ENCODE measurements at places on chromosomes 2 and 18. TPM values are rescaled to one million over a fixed set of nuclear protein-coding genes. Genes with fewer than 3 reads are reported as not detected.
A peak's percentile ranks its signal among the peaks of the same experiment; 100 is the strongest.

GAREM1 gene
- 7.4 TPM for total RNA-seq

DNA sequence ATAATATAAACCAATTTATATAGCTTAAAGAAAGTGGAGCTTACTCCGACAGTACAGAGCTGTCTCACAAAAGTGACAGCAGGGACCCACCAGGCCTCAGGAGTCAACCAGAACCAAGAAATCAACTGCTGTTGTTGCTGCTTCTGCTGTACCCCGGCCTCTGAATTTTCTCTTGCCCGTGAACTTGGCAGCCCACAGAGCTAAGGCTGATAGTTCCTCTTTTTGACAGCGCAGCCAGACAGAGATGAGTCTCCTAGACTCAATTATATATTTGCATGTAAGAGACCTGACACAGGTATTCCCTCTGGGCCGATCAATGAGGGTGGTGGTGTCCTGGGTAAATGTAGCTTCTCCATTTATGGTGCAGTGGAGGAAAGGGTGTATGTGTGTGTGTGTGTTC is 109.4 kb downstream of the KCTD1 start:
- DNase-seq, result no peak

- DNase-seq, result no peak
Measured at GRCh38 chr2:41717839-41718238, 330.0 kb upstream of the PKDCC start.

GRCh38 chr2:50865235-50865634 is 166.7 kb downstream of the NRXN1 start:
- peak; percentile 61 for DNase-seq

GRCh38 chr2:62344472-62344871 is 148.6 kb downstream of the B3GNT2 start:
- DNase-seq, result no peak

KIDINS220 gene
- 70.0 TPM for total RNA-seq

ZEB2 gene
- 114 TPM for total RNA-seq

GRCh38 chr2:208541461-208541988 is 134.9 kb downstream of the PTH2R start:
- no peak for DNase-seq

DNA sequence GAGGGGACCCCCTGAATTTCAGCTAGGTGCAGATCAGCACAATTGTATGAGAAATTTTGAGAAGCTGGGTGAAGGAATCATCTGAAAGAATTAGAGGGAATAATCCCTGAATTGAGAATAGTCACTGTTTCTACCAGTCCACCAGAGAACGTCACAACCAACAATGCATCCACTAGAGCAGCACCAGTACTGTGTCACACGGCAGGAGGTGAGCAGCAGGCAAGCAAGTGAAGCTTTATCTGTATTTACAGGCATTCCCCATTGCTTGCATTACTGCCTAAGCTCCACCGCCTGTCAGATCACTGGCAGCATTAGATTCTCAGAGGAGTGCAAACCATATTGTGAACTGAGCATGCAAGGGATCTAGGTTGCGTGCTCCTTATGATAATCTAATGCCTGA is 40.7 kb downstream of the GDF7 start:
- DNase-seq, result no peak

GRCh38 chr18:59624369-59624765 is 72.9 kb downstream of the CCBE1 start:
- DNase-seq, result no peak

DNA sequence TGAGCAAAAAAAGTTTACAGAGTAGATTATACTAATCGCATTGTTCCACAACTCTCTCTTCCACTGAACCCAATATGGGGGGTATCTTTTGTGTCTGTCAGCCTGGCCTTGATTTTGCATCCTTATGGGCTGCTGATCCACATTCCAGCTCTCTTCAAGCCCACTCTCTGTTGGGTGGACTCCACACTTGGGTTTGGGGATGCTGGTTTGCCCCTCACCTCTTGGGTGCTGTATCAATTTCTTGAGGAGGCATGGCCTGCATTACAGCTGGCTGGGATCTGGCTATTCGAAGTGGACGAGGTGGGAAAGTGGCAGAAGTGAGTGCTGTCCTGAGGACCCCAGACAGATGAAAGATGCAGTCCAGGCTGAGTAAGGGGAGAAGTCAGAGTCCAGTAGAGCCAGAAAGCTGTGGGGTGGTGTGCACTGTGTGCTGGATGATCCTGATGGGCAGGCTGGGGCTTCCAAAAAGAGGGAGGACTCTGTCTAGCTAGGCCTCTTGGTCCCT is 141.4 kb downstream of the CAPN13 start:
- DNase-seq, result no peak

DNA sequence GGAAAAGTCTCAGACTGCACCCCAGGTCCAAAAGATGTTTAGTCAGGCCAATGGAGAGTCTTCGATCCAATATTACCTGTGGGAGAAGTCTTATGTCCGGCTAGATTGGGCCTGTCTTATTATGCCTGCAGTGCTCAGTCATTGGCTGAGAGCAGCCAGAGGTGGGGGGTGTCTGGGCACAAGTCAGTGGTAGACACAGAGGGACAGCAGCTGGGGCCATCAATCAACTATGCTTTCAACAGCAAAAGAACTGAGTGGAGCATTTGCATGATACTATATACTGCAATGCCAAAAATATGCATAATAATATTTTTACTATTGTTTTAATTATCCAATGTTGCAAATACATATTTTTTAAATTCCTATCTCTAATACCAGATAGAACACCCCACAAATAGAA is 298.6 kb upstream of the CDH20 start:
- peak; percentile 57 for DNase-seq

DNA sequence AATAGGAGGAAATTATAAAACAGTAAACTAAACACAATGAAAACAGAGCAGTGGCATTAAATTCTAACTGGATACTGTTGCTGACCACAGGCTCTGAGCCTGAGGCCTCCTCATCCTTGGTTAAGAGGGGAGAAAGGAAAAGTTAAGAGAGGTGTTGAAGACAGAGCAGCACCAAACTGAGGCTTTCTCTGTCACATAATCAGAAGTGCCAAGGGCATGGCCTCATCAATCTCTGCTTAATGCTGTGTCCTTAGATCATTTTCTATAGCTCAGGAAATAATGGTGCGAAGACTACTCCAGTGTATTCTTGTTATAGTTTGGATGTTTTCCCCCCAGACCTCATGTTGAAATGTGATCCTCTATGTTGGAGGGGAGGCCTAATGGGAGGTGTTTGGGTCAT is 160.9 kb upstream of the SLC1A4 start:
- DNase-seq, result no peak

PKDCC gene
- 147 TPM for total RNA-seq

DNA sequence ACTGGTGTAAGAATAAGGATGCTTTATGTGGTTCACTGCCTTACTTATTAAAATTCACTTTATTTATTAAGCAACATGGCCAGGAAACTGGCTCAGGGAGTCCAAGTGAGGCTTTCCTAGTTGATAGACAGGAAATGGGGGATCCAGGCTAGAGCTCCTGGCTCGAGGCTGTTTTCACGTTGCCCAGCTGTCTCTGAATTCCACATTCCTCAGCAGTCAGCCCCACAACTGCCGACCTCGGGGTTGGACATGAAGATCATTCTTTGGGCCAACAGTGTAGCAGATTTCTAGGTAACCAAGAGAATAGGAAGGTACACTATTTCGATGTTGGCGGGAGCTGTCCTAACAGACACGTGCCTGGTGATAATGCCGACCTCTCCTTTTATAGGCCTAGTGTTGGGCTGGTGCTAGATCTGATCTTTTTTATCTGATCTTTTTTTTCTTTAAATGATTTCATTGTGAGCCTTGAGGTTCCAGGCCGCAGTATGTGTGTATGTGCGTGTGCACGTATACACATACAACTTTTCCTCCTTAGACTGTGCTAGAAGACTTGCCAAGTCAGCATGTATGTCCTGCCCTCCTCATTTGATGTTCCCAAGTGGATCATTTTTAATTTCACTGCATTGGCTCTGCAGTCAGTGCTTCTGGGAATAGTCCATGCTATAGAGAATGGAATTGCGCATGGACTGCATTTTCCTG is 103.5 kb downstream of the CABLES1 start:
- peak; percentile 81 for DNase-seq

DNA sequence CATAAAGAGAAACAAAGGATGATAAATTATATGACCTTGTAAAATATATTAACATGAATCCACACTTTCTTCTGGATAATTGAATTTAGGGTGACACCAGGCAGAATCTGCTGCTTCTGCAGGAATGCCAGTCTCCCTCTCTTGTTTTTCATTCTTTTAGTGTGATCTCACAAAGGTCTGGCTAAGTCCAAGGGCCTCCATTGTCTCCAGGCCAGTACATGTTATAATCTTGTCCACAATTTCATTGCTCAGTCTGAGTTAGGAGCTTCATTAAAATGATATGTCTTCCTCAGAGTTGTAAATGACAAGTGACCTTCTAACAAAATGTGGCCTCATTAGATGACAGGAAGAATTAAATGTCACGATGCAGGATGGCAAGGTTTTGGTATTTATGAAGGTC is 110.2 kb downstream of the APOB start:
- DNase-seq, result no peak

- peak; percentile 25 for DNase-seq
Measured at GRCh38 chr18:62621546-62621945, 93.8 kb upstream of the PHLPP1 start.
